ENCODE measurements at places on chromosomes 4 and X.

DNA sequence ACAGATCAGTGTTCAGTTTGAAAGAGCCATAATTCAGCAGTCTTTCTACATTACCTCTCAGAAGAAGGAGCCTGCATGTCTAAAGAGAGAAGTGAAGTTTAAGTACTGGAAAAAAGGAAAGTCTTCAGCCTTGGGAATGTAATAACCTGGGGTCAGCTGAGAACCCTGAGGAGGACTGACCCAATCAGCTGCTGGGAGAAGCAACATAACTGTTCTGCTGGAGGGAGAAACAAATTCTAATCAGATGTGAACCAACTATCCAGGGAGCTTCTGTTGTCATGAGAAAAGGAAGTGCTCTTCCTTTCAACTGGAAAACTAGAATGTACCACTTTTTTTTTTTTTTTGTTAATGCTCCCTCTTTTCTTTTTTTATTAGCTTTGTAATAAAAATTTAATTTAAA lies 64.5 kb upstream of the PDE5A start:
- no peak for DNase-seq

GRCh38 chr4:13331827-13332226 lies 152.3 kb downstream of the RAB28 start:
- DNase-seq, result no peak

DNA sequence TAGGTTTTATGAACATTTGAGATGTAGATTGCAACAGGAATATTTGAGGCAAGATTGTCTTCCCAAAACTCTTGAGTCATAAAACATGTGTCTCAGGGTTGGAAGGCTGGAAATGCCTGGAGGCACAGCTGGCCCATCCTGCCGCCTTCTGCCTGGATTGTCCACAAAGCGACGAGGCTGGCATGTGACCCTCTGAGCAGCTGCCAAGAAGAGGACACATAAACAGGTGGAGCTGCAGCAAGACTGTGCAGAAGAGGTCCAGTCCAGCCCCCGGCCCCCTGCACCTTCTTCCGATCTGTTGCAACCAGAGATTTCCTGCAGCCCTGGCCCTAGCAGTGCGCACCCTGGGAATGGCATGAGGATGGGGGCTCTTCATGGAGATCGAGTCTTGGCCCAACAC lies 101.9 kb upstream of the BCOR start:
- no peak for DNase-seq

DNA sequence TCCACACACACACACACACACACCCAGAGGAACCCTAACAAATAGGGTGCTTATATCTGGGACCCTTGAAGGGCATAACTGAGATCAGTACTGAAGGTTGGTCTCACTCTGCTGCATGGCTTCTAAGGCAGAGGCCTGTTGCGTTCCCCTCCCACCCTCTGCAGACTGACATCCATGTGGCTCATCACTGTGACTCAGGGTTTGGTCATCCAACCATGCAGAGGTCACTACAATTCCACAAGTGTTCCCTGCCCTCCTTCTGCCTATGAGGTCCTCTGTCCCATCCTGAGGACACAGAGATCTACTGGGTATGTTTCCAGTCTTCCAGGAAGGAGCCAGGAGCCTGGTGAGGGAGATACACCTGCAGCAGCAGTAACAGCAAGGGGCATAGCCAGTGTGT lies 55.8 kb downstream of the XAGE2 start:
- no peak for DNase-seq

DNA sequence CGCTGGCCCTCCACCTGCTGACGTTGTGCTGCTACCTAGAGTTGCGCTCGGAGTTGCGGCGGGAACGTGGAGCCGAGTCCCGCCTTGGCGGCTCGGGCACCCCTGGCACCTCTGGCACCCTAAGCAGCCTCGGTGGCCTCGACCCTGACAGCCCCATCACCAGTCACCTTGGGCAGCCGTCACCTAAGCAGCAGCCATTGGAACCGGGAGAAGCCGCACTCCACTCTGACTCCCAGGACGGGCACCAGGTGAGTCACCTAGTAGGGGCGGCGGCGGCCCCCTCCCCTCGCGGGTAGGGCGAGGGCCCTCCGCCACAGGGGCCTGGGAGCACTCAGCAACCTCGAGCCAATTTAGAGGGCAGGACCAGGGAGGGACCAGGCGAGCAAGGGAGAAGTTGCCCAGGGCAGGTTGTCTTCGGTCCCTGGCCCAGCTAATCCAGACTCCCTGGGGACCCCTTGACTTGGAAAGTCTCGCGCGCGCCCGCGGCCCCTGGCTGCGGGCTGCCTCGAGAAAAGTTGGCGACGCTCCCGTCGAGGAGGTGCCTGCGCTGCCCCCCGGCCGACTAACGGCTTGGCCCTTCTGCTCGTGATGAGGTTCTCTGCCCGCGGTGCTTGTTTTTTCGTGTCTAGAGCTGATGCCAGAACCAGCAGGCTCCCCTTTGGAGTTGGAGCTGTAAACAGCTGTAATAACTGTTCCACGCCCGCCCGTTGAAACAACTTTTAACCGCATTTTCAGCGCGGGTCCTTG lies 717 bp downstream of the EDA start:
- peak; percentile 8 for DNase-seq

- no peak for DNase-seq
Observed at GRCh38 chr4:137471895-137472294, 60.4 kb downstream of the PCDH18 start.

DNA sequence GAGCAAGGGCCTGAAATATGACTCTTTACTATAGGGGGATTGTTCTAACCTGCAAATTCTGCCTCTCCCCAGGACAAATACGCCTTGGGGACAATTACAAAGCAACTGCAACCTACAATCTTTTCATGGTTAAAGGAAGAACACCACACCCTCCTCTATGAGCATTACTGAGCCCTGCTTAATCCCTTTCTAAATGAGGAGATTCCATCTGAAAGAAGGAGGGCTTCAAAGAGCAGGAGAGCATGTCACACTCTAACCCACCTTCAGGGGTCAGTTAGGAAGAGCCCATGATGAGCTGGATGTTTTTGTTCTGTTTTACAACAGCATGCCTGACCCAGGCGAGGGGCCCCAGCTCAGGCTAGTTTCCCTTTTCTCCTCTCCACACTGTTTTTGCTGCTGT lies 134.0 kb upstream of the ANXA3 start:
- no peak for DNase-seq

- DNase-seq, result no peak
Observed at GRCh38 chr4:186116697-186117096, 12.2 kb downstream of the FAM149A start.

GRCh38 chrX:120251471-120252011 lies 929 bp downstream of the ZBTB33 start:
- DNase-seq, result peak; percentile 29

DNA sequence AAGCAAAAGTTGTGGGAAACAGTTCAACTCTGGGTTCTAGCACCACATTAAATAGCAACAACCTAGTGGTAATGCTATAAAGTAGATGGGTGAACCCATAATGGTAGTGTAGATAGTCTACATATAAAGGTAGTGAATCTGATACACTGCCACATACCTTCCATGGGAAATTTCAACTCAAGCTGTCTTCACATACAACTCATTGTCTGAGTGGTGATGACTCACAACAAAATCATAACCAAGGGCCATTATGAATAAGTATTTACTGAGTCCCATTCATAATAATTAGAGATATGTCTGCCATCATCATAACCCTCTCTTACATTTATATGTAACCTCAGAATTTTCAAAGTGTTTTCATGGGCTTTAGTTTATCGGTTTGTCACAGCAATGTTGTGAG lies 34.8 kb downstream of the EGF start:
- DNase-seq, result no peak

DNA sequence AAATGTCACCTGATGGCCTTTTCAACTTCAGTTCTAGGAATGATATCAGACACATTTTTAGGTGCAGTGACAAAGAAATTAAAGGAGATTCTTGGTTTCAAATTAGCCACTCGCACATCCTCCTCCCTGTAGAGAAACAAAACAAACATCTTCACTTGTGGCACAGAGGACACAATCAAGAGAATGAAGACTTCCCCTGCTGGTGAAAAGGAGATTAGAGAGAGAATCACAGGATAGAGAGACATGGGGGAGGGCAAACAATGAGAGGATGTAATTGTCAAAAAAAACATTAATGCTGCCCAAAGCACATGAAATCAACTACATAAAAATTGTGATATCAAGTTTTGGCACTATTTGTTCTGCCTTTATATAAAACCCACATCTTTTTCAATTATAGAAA lies 34.5 kb downstream of the ACE2 start:
- DNase-seq, result no peak

- DNase-seq, result peak; percentile 21
Observed at GRCh38 chr4:84977396-84977795, 10.9 kb upstream of the WDFY3 start.

GRCh38 chrX:26909728-26910127 lies 553.4 kb downstream of the PPP4R3C start:
- DNase-seq, result no peak

- no peak for DNase-seq
Observed at GRCh38 chr4:98581126-98581525, 77.3 kb downstream of the TSPAN5 start.

DNA sequence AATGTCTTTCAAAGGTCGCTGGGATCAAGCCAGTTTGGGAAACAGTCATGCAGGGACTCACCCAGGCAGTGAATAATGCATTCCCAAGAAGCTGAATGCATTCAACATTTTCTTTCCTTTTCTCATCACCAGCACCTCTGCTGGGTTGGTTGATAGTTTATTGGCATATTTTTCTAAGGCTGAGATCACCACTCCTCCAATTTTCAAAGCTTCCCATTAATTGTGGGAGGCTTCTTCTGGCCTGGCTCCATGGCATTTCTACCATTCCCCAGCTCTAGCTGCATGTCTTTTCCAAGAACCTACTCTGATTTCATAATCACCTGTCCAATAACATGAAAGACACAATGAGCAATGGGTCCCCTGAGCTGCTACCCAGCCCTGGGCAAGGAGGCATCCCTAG lies 35.8 kb downstream of the CHRDL1 start:
- DNase-seq, result no peak

- DNase-seq, result no peak
Observed at GRCh38 chrX:18490806-18491555, 65.6 kb downstream of the CDKL5 start.

DNA sequence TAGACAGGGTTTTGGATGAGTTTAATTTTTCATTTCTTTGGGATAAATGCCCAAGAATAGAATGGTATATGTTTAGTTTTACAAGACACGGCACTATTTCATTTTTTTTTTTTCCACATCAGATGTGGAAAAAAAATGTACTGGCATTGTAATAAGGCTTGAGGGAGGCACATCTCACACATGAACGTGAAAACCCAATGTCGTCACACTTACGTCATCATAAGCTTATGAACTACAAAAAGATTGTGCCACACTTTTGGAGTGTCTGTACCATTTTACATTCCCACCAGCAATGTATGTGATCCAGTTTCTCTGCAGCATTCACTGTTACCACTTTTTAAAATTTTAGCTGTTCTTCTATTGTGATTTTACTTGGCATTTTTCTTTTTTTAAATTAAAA lies 74.2 kb downstream of the TAF1 start:
- DNase-seq, result no peak

GRCh38 chrX:29587107-29587506 lies 628.3 kb upstream of the MAGEB2 start:
- DNase-seq, result no peak

GRCh38 chrX:74536832-74537371 lies 77.5 kb downstream of the RLIM start:
- DNase-seq, result no peak

- no peak for DNase-seq
Observed at GRCh38 chrX:10897768-10898167, 213.4 kb upstream of the HCCS start.

- DNase-seq, result no peak
Observed at GRCh38 chr4:145487631-145488030, 6.0 kb downstream of the SMAD1 start.

DNA sequence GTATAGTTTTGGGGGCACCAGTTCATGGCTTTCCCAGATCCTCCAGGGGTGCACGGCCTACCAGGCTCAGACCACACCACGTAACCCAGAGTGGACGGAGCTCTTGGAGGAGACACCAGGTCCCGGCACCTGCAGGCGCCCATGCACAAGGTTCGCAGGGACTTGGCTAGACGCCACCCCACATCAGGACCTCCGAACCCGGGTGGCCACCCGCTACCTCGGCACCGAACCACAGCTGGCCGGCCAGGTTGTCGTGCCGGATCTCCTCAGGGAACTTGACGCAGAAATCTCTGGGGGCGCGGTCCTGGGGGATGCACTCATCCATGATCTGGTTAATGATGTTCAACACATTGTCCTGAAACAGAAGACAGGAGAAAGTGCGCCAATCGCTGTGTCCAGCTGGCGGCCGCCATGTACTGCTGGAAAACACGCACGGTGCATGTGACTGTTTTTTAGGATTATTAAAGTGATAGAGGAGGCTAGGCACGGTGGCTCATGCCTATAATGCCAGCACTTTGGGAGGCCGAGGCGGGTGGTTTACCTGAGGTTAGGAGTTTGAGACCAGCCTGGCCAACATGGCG lies 77.1 kb downstream of the ZFYVE28 start:
- DNase-seq, result peak; percentile 0

GRCh38 chr4:47213539-47213938 lies 182.2 kb downstream of the GABRB1 start:
- no peak for DNase-seq

DNA sequence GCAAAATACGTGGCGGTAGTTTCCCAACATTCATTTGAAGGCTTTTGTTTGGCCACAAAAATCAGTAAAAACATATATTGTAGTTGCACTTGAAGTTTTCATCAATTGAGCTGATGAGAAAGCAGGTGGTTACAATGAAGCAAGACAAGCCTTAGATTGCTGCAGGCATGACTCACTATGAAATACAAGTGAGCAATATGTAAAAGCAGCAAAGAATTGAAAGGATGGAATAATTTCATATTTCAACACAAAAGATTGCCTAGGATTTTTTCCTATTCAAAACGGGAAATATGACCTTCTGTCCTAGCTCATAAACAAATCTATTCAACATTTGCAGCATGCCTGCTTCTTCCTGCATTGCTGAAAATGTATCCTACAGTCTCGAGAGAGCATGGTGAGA lies 190.9 kb upstream of the BANK1 start:
- no peak for DNase-seq

DNA sequence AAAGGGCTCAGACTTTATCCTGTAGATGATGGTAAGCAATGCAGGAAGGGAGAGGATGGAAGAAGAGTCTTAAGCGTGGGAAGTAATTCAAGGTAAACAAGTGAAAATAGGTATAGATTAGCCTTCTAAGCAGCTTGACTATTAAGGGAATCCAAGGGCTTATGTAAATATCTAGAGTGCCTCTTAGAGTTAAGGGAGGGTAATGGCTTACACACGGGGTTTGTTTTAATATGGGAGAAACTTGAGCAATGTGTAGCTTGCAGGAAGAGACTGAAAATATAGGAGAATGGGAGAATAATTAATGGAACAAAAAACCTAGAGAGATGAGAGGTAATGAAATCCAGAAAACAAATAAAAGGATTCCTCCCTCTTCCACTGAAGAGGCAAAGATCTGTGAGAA lies 12.8 kb upstream of the SAP30 start:
- DNase-seq, result no peak

DNA sequence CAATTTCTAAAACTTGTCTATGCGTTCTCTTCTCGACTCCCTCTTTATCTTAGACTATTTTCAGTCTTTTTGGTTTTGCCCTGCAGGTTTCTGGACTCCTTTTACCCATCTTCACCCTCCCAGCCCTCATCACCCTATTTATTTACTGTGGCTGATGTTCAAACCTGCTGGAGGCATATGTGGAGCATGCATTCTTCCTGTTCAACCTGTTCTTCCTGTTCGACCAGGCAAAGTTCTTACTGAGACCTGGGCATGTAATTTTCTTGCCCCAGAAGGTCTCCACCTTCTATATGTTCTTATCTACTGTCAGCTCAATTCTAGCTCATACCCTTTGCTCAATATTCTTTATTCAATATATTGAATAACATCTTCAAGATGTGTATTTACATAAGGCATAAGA lies 69.4 kb upstream of the AGA start:
- DNase-seq, result no peak

All from Ammon's horn (tissue), 1 donor.